ENCODE measurements at places on chromosomes 12 and 14. TPM values are rescaled to one million over a fixed set of nuclear protein-coding genes. Genes with fewer than 3 reads are reported as not detected.

The BICDL1 gene
- 0.83 TPM for total RNA-seq

The CNTN1 gene
- total RNA-seq = 63.1 TPM

The MYH7 gene
- not detected for total RNA-seq

The TAS2R42 gene
- total RNA-seq = not detected

The KRT6C gene
- not detected for total RNA-seq

The GPRC5D gene
- total RNA-seq = not detected

The RNF212B gene
- not detected for total RNA-seq

The MUCL1 gene
- not detected for total RNA-seq

The SSTR1 gene
- total RNA-seq = 0.42 TPM

- no peaks in the 10 kb centered on the region for H3K4me1 ChIP-seq
- no peak overlapping the region for H3K27ac ChIP-seq
- H3K36me3 ChIP-seq = no peaks in the 10 kb centered on the region
- no peaks in the 10 kb centered on the region for H3K27me3 ChIP-seq
These were observed 206.3 kb upstream of the C14orf180 start for GRCh38 chr14:104373055-104373854.

GRCh38 chr12:119826661-119827445 is 50.3 kb downstream of the CIT start:
- no peak overlapping the region for H3K27ac ChIP-seq
- H3K36me3 ChIP-seq = no peaks in the 10 kb centered on the region
- DNase-seq = no peak
- no peak overlapping the region for H3K4me3 ChIP-seq

- no peak overlapping the region for H3K4me3 ChIP-seq
- no peaks in the 10 kb centered on the region for H3K36me3 ChIP-seq
- no peaks in the 10 kb centered on the region for H3K27me3 ChIP-seq
- H3K27ac ChIP-seq = no peak overlapping the region
- H3K4me1 ChIP-seq = peaks cover 7% of the 10 kb centered on the region
- DNase-seq = no peak
These were observed 509.6 kb downstream of the VRK1 start for GRCh38 chr14:97306760-97307246.

GRCh38 chr12:46298261-46298660 is 29.4 kb upstream of the SLC38A1 start:
- peaks cover 4% of the 10 kb centered on the region for H3K4me1 ChIP-seq
- no peak for DNase-seq
- no peak overlapping the region for H3K27ac ChIP-seq
- no peaks in the 10 kb centered on the region for H3K36me3 ChIP-seq

DNA sequence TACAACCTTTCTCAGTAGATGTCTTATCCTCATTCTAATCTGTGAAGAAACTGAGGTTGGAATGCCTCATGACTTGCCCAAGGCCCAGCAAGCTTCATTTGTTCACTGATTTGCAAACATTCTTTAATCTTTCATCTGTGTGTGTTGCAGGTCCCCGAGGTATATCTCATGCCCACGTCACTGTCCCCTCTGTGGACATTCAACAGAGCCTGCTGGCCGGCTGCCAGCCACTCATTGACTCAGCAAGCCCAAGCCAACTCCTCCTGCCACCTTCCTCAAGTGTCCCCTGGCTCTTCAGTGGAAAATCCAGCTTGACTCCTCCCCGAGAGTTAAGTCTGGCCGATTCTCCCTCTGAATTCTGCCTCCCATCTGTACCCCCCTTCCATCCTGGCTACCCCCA is 1.9 kb upstream of the DCAF4 start:
- DNase-seq = no peak
- H3K4me1 ChIP-seq = peaks cover 20% of the 10 kb centered on the region
- no peaks in the 10 kb centered on the region for H3K27me3 ChIP-seq
- no peak overlapping the region for H3K4me3 ChIP-seq
- no peak overlapping the region for H3K27ac ChIP-seq

DNA sequence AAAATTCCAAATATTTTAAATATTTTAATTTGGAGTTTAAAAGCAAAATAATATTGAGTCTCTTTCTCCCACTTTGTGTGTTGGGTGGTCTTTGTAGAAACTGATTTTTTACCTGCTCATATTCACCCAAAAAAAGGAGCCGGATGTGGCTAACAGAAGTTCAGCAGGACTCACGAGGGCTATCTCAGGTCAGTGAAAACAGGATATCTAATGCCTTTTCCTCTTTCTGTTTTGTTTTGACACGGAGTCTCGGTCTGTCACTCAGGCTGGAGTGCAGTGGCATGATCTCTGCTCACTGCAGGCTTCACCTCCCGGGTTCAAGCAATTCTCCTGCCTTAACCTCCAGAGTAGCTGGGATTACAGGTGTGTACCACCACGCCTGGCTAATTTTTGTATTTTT is 30.8 kb downstream of the COA8 start:
- no peak for DNase-seq
- H3K27me3 ChIP-seq = no peaks in the 10 kb centered on the region
- peaks cover 8% of the 10 kb centered on the region for H3K36me3 ChIP-seq
- no peak overlapping the region for H3K4me3 ChIP-seq

GRCh38 chr14:99863059-99863458 is 69.8 kb downstream of the EML1 start:
- no peak for DNase-seq
- H3K36me3 ChIP-seq = no peaks in the 10 kb centered on the region
- peaks cover 8% of the 10 kb centered on the region for H3K4me1 ChIP-seq
- no peak overlapping the region for H3K4me3 ChIP-seq
- no peak overlapping the region for H3K27ac ChIP-seq
- no peaks in the 10 kb centered on the region for H3K27me3 ChIP-seq

- no peaks in the 10 kb centered on the region for H3K27me3 ChIP-seq
- H3K27ac ChIP-seq = no peak overlapping the region
- H3K4me3 ChIP-seq = no peak overlapping the region
- no peak for DNase-seq
These were observed 326.1 kb downstream of the BCL11B start for GRCh38 chr14:98945611-98946570.

DNA sequence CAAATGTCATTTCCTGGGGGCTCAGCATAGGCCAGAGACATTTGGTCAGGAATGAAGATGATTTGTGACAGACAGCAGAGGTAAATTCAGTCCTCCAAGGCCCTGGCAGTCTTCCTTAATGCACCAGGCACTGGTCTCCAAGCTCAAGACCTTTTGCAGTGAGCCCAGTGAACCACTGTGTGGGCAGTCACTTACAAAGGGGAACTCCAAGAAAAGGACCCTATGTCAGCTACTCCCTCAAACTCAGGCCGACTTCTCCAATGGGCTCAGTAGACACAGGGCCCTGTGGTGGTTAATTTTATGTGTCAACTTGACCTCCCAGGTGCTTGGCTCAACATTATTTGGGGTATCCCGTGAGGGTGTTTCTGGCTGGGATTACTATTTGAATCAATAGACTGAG is 29.3 kb upstream of the PLEK2 start:
- no peak overlapping the region for H3K27ac ChIP-seq
- no peaks in the 10 kb centered on the region for H3K27me3 ChIP-seq
- no peak for DNase-seq
- no peak overlapping the region for H3K4me3 ChIP-seq
- no peaks in the 10 kb centered on the region for H3K4me1 ChIP-seq
- no peaks in the 10 kb centered on the region for H3K36me3 ChIP-seq

GRCh38 chr12:106918746-106919145 is 37.0 kb upstream of the TMEM263 start:
- H3K27ac ChIP-seq = no peak overlapping the region
- no peaks in the 10 kb centered on the region for H3K4me1 ChIP-seq
- H3K27me3 ChIP-seq = no peaks in the 10 kb centered on the region
- DNase-seq = no peak

DNA sequence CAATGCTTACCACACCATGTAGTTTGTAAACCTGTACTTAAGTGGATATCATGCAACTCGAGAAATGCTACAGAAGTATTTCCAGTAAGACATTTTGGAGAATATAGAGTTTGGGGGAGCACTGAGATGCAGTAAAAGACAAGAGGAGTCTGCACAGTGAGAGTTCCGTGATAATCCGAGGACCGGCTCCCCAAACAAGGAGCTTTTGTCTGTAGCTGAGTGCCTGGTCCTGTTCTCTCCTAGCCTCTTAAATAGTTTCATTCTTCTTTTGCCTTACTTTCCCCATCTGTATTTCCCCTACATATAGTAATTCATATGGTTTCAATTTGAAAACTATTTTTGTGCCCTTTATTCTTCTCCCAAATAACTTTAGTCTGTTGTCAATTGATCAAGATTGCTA is 364.1 kb downstream of the EGLN3 start:
- H3K4me3 ChIP-seq = no peak overlapping the region
- no peak overlapping the region for H3K27ac ChIP-seq
- DNase-seq = no peak

DNA sequence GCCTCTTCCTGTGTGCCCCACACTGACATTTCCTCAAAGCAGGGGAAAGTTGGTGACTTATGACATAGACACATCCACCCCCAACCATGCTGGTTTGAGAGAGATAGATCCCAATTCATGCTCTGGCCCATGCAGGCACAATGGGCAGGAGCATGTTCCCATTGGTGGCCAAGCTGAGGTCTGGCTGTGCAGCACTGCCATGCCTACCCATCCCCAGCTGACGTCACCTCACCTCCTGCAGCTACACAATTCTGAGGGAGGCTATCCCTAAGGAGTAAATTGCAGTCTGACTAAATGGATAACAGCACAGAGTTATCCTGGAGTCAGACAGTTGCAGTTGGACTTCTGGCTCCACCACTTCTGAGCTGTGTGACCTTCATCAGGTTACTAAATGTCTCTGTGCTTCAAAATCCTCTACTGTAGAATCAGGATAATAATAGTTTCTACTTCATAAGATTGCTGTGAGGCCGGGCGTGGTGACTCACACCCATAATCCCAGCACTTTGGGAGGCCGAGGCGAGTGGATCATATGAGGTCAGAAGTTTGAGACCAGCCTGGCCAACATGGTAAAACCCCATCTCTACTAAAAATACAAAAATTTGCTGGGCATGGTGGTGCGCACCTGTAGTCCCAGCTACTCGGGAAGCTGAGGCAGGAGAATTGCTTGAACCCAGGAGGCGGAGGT is 323.9 kb downstream of the BCL11B start:
- no peak for DNase-seq
- no peaks in the 10 kb centered on the region for H3K36me3 ChIP-seq
- H3K4me3 ChIP-seq = no peak overlapping the region
- H3K27me3 ChIP-seq = no peaks in the 10 kb centered on the region
- H3K4me1 ChIP-seq = peaks cover 19% of the 10 kb centered on the region

GRCh38 chr12:49052451-49053208 is 8.0 kb downstream of the KMT2D start:
- H3K27ac ChIP-seq = no peak overlapping the region
- no peak overlapping the region for H3K4me3 ChIP-seq
- DNase-seq = no peak
- no peaks in the 10 kb centered on the region for H3K27me3 ChIP-seq
- H3K36me3 ChIP-seq = peaks cover 77% of the 10 kb centered on the region

- no peak overlapping the region for H3K27ac ChIP-seq
- no peaks in the 10 kb centered on the region for H3K4me1 ChIP-seq
- H3K4me3 ChIP-seq = no peak overlapping the region
These were observed 43.9 kb downstream of the RAB35 start for GRCh38 chr12:120072472-120073249.

- no peak overlapping the region for H3K4me3 ChIP-seq
- H3K27ac ChIP-seq = no peak overlapping the region
- no peak for DNase-seq
- no peaks in the 10 kb centered on the region for H3K4me1 ChIP-seq
- no peaks in the 10 kb centered on the region for H3K36me3 ChIP-seq
These were observed 296.9 kb upstream of the SOX5 start for GRCh38 chr12:24246376-24246775.

DNA sequence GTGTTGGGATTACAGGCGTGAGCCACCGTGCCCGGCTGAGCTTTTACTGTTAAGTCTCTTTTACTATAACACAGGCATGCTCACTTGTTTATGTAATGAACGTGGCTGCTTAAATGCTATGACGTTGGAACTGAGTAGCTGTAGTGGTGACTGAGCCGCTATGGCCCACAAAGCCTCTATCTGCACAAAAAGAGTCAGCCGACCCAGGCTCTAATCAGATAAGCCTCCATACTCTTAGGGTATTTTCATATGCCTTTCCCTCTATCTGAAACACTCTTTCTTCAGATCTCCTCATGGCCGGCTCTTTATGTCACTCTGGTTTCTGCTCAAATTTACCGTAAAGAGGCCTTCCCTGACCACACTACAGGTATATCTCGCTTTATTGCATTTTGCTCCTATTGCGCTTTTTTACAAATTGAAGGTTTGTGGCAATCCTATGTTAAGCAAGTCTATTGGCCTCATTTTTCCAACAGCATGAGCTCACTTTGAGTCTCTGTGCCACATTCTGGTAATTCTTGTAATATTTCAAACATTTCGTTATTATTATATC is 8.0 kb downstream of the SLC2A14 start:
- peaks cover 11% of the 10 kb centered on the region for H3K4me1 ChIP-seq
- H3K36me3 ChIP-seq = no peaks in the 10 kb centered on the region
- no peak for DNase-seq

DNA sequence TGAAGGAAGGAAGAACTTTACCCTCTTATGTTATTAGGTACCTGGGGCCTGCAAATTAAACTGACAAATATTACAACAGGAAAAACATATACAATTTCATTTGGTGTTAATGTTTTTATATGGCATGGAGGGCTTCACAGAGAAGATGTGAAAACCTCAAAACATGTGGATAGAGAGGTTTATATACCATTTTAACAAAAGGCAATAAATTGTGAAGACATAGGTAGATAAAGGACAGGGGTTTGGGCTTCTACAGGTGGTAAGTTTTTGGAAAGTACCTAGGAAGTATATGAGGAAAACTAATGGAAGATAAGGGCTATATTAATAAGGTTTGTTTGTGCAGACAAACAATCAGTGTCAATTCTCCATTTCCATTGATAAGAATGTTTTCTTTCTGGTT is 95.1 kb upstream of the ATF7IP start:
- no peak for DNase-seq
- no peak overlapping the region for H3K4me3 ChIP-seq
- no peaks in the 10 kb centered on the region for H3K4me1 ChIP-seq
- H3K27me3 ChIP-seq = no peaks in the 10 kb centered on the region
- H3K36me3 ChIP-seq = no peaks in the 10 kb centered on the region

GRCh38 chr12:85179680-85180270 is 100.2 kb upstream of the ALX1 start:
- H3K4me3 ChIP-seq = no peak overlapping the region
- H3K4me1 ChIP-seq = no peaks in the 10 kb centered on the region
- H3K27me3 ChIP-seq = no peaks in the 10 kb centered on the region
- H3K27ac ChIP-seq = no peak overlapping the region
- no peak for DNase-seq

DNA sequence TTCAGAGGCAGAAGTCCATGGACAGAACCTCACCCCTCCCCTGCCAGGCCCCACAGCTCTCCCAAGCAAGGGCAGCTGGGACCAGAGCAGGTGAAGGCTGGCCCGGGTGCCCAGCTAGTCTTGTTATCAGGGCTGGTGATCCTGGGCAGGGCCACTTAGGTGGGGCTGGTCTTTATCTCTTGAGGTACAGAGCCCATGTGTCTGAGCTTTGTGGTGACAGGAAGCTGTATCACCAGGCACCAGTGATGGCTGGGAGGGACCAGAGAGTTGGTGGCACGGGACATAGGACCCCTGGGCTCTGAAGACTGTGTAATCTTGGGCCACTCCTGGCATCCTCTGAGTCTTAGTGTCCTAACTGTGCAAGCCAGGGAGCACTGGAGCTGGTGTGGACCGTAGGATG is 12.8 kb upstream of the HPD start:
- H3K27ac ChIP-seq = no peak overlapping the region
- DNase-seq = no peak
- no peaks in the 10 kb centered on the region for H3K36me3 ChIP-seq
- peaks cover 16% of the 10 kb centered on the region for H3K4me1 ChIP-seq
- no peak overlapping the region for H3K4me3 ChIP-seq
